Stimulated activated effector memory CD8-positive, alpha-beta T cell treated with anti-CD3 and anti-CD28 coated beads, Interleukin-12 subunit alpha, Interleukin-12 subunit beta, amount 100 ng/mL, for 72 hours (primary cell): ENCODE measurements at places on chromosomes 5 and 9.

DNA sequence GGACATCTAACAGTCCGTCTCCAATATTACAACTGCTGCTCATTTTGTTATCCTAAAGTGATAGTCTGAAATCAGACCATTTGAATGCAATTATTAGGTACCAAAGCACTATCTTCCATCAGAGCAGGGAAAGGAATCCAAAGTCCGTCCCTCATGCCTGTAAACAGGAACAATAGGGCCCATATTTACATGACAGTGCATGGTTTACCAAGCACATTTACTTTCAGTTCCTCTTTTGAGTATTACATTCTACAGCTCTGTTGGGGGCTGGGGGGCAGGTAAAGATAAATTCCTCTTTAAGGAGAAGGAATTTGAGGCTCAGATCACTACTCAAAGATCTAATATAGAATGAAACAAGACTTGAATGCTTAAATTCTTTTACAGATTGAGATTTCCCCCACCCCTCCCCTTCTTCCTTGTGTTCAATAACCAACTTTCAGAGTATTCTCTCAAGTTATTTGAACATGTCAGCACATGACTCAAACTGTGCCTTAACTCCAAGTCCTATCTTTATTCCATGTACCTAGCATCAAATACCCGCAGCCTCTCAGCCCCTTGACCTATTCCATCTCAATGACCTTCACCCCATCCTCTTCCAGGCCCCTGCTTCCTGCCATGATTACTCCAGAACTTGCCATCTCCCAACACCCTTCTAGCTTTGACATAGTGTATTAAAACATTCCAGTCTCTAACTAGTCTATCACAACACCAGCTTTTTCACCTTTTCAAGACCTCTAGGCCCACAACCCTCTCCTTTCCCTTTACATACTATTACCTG lies 71.0 kb downstream of the BRINP1 start:
- DNase-seq: no peak

DNA sequence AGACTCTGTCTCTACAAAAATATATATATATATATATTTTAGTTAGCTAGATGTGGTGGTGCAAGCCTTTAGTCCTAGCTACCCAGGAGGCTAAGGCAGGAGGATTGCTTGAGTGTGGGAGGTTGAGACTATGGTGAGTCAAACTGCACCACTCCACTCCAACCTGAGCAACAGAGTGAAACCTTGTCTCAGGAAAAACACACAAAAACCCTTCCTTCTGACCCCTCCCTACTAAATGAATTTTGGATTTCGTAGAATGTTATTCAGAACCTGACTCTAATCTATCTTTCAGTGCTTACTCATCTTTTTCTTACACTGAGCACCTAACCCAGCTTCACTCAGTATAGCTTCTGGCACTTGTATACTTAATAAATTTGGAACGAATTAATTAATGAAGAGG lies 35.2 kb upstream of the IL7R start:
- no peak for DNase-seq

GRCh38 chr5:74231697-74232096 lies 408.8 kb downstream of the ENC1 start:
- DNase-seq: no peak

DNA sequence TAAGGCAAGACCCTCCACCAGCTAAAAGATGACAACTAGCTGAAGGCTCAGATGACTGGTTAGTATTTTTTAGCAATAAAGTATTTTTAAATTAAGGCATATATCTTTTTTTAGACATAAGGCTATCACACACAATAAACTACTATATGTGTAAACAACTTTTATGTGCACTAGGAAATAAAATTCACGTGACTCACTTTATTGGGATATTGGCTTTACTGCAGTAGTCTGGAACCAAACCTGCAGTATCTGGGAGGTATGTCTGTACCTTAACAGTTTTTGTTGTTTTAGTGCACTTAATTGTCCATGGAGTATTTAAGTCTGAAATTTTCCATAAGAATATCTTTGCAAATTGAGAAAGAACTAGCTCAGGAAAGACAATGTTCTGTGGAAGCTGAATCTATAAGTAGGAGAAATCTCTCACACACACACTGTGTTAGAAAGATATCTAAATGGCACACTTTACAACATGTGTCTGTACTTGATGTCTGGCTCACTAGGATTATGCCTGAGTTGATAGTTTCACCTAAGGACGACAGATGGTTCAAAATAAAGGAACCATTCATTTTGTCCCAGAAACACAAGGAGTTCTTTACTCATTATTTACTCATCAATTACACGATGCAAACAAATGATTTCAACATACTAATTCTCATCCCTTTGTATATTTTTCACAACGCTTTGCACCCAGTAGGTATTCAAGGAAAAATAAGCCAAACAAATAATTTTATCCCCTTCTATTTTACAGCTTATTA lies 4.6 kb downstream of the RAPGEF6 start:
- DNase-seq: no peak

- DNase-seq: no peak
These were observed 526.9 kb downstream of the DTWD2 start for GRCh38 chr5:118461436-118461835.

- no peak for DNase-seq
These were observed 27.5 kb upstream of the BOD1 start for GRCh38 chr5:173643964-173644363.

DNA sequence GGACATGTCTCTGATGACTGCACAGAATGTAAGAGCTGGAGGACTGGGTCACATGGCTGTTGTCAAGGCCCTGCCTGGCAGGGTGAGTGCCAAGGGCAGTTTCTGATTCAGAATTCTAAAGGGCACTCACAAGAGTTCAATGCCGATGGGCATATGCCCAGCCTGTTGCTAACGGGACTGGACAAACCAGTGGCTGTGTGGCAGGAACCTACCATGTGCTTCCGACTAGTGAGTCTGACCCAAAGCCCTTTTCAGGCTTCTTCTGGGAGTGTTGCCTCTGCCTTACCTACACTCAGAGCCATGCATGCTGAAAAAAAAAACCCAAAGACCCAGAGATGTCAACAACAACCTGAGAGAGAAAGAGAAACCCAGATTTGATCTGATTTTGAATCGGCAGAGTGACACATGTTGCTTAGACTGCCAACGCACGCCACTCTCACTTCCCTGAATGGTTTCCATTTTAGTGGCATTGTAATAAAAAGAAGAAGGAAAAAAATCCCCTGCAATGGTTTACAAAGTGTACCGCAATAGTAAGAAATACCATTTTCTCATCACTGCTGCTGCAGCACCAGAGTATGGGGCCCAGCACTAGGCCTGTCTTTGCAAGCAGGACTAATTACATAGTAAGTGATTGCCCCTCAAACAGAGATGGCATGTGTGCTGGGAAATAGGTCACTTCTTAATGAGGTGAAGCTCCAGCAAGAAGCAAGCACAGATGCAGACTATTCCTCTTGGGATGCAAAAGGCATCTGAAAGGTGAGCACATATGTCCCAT lies 194.3 kb downstream of the PALM2AKAP2 start:
- peak; percentile 68 for DNase-seq

GRCh38 chr9:87107072-87107471 lies 159.8 kb upstream of the GAS1 start:
- no peak for DNase-seq

GRCh38 chr5:172644711-172645110 lies 3.6 kb downstream of the NEURL1B start:
- no peak for DNase-seq

GRCh38 chr9:81868145-81868544 lies 60.1 kb upstream of the SPATA31D4 start:
- DNase-seq: no peak

- no peak for DNase-seq
These were observed 300.5 kb downstream of the TLE1 start for GRCh38 chr9:81388831-81389230.

GRCh38 chr9:70940605-70941004 lies 180.8 kb downstream of the TRPM3 start:
- no peak for DNase-seq

DNA sequence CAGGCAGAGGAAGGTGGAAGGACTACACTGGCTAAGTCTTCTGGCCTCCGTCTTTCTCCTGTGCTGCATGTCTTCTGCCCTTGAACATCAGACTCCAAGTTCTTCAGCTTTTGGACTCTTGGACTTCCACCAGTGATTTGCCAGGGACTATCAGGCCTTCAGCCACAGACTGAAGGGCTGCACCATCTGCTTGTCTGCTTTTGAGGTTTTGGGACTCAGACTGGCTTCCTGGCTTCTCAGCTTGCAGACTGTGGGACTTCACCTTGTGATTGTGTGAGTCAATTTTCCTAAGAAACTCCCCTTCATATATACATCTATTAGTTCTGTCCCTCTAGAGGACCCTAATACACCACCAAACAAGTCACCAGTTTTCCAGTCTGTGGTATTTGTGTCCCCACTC lies 9.7 kb upstream of the ANKDD1B start:
- no peak for DNase-seq

GRCh38 chr9:37550781-37551180 lies 25.4 kb downstream of the FBXO10 start:
- DNase-seq: no peak

GRCh38 chr9:108235609-108236008 lies 620.2 kb downstream of the ACTL7B start:
- DNase-seq: no peak

DNA sequence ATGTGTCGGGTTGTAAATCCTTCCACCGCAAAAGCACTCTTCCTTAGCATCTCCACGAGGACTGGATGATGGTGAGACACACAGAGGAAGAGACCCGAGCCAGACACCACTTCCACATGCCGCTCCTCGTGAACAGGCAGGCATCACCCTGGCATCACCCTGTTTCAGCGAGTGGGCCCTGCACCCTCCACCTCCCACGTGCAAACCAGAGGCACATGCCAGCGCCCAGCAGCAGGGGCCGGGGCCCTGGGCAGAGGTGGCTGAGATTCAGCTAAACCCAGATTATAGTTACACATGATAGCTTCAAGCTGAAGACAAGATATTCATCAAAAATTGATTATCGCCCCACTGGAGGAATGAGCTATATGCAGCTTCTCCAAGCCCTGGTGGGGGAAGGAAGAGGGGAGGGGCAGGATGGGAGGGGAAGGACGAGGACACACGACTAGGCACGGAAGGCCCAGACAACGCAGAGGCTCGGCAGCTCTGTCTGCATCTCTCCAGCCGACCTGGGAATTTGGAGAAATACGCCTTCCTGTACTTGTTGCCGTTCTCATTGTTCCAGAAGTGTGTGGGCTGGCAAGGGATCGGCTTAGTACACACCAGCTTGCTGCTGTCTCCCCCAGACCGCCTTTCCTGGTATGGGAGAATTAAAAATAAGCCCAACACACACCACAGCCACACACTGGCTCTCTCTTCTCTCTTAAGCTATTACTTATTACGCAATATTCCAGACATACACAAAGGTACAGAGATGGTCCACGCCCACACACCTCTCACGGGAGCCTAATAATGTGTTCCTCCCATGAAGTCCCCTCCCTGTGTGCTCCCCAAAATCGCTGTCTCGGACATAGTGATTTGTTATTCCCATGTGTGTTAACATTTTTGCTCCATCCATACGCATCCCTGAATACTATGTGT lies 50.4 kb upstream of the ZNF354A start:
- no peak for DNase-seq

DNA sequence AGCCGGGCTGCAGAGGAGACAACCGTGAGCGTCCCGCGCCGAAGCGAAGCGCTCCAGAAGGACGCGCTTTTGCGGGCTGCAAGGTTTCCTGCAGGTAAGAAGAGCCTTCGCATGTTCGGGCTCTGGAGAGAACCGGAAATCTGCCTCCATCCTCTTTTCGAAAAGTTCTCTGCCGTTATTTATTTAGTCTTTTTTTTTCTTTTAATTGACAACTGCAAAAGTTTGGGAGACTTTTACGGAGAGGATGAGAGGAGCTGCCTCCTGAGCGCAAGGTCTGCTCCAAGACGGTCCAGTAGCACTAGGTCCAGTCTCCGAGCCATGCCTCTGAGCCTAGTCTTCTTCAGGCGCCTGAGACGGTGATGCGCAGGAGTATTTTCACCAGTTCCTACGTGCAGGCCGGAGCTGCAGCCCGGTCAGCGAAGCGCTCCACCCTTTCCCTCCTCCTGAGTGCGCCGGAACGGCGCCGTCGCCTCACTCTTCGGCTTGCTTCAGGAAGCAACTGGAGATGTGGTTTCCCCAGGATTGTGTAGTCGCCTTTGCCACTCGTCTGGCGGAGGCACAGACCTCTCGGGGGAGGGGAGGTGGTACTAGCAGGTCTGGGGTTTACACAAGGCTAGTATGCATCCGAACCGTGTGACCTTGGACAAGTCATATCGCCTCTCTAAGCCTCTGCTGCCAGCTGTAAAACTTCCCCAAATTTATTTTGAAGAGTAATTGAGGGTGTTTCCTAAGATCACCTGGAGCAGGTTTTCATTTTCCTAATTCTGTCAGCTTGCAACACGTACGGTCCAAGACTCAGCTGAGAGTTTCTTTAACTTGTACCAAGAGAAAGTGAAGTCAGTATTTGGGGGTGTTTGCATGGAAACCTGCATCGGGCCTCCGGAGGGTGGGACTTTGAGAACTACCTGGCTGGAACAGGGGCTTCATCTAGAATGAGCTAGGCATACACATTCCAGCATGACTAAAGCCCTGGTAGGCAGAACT lies 4.5 kb downstream of the POU4F3 start:
- DNase-seq: no peak

DNA sequence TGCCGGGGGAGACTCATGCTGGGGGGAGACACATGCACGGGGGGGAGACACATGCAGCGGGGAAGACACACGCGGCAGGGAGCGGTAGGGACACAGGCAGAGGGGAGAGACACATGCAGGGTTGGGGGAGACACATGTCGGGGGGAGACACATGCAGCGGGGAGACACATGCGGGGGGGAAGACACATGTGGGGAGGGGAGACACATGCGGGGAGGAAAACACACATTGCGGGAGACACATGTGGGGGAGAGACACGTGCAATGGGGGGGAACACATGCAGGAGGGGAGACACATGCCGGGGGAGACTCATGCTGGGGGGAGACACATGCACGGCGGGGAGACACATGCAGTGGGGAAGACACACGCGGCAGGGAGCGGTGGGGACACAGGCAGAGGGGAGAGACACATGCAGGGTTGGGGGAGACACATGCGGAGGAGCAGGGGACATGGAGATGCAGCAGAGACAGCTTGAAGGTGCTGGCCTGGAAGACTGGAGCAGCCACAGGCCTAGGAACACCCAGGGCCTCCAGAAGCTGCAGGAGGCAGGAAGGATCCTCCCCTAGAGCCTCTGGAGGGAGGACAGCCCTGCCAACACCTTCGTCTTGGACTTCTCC lies 20.3 kb upstream of the OLFM1 start:
- no peak for DNase-seq

DNA sequence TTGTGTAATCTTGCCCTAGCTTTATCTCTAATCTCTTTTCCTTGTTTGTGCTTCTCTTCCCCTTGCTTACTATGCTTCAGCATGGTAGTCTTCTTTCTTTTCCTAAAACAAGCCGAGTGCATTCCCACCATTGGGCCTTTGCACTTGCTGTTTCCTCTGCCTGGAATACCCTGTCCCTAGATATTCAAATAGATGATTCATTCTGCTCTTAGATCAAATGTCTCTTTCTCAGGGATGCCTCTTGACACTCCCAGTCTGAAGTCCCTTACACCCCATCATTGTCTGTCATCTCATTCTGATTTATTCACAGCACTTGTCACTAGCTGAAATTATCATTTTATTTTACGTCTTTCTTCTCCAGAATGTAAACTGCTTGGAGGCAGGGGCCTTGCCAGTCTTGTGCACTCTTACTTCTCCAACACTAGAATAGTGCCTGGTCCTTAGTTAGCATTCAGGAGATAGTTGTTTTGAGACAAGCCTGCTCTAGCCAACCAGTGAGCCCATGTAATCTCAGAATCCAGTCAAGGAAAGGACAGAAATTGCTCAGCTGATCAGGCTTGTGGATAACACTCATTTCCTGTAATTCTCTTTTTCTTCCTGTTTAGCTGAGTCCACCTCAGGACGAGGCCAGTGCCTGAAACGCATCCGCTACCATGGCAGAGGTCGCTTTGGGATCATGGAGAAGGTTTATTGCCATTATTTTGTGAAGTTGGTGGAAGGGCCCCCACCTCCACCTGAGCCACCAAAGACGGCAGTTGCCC lies 25.4 kb downstream of the MRPL22 start:
- no peak for DNase-seq
